ENCODE measurements at places on chromosomes 3 and 15.

GRCh38 chr3:130088061-130088460, 6.4 kb downstream of the ALG1L2 start:
- DNase-seq: no peak

DNA sequence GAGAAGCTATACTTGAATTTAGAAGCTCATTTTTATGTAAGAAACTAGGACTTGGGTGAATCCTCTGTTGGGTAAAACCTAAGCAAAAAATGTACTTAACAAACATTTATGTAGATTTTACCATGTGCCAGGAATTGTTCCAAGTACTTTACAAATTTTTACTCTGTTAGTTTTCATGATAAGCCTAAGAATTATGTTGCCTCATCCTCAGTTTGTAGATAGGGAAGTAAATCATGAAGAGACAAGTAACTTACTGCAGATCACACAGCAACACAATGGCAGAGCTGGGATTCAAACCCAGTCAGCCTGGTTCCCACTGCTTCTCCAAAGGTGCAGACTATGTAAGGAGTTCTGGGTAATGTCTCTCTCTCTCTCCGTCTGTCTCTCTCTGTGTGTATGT, 169.9 kb downstream of the DIPK2A start:
- no peak for DNase-seq

GRCh38 chr15:62390791-62391640, 225.9 kb upstream of the C2CD4B start:
- peak; percentile 66 for DNase-seq

- no peak for DNase-seq
Observed at GRCh38 chr15:80846031-80846815, 67.1 kb downstream of the CEMIP start.

- DNase-seq: peak; percentile 24
Observed at GRCh38 chr15:52653431-52653964, 25.7 kb downstream of the ATOSA start.

DNA sequence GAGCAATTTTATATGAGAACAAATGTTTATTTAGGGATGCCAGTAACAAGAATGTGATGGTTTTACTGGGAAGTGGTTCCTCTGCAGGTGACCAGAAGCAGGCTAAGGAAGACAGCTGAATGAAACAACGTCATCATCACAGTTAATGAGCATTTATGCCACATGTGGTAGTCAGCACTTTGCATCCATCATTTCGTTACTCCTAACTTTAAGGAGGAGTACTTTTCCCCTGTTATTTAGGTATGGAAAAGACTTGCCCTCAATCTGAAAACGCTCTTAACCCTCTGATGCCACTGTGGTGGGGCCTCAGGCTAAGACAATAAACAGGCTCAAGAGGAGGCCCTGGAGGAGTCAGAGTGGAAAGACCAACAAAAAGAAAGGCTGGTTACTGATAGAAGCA, 31.2 kb downstream of the INTS14 start:
- no peak for DNase-seq

DNA sequence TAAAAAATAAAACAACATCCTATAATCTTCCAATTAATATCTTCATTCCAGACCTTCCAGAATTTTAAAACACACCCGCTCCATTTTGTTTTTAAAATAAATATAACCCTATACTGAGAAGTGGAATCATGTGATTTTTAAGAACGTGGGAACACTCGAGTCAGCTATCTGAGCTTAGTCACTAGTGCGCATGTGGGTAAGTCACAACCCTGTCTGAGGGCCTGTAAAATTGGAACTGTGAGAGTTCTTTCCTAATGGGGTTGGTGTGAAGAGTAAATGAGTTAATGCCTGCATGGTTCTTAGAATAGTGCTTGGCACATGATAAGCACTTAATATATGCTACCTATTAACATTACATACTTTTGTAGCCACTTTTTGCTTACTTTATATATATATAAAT, 19.9 kb upstream of the POLR2M start:
- no peak for DNase-seq

DNA sequence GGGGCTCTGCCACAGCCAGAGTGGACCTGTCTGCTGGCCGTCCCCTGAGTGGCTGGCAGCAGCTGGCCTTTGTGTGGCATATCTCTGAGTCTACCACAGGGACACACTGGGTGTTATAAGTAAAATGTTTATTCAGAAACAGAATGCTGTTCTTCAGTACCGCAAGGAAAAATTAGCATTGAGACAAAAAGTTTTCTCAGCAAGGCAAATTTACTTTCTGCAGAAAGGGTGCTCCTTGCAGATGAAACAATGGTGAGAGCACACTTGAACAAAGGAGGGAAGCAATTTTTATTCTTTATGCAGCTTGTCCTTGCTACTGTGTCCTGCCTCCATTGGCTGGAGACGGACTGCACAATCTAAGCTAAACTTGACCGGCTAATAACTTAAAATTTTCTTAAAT, 4.0 kb downstream of the TMEM89 start:
- DNase-seq: no peak

DNA sequence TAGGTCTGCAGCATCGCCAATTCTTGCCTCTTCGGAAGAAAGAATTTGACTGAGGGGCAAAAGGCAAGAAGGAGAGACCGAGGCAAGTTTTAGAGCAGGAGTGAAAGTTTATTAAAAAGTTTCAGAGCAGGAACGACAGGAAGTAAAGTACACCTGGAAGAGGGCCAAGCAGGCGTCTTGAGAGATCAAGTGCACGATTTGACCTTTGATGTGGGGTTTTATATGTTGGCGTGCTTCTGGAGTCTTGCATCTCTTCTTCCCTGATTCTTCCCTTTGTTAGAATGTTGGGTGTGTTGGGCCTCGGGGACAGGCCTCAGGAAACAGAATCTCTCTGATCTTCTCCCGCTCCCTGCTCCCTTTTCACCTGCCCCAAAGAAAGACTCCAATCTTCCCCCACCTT, 40.6 kb upstream of the FLNB start:
- no peak for DNase-seq

- DNase-seq: peak; percentile 38
Observed at GRCh38 chr3:98972155-98972554, 70.7 kb upstream of the DCBLD2 start.

DNA sequence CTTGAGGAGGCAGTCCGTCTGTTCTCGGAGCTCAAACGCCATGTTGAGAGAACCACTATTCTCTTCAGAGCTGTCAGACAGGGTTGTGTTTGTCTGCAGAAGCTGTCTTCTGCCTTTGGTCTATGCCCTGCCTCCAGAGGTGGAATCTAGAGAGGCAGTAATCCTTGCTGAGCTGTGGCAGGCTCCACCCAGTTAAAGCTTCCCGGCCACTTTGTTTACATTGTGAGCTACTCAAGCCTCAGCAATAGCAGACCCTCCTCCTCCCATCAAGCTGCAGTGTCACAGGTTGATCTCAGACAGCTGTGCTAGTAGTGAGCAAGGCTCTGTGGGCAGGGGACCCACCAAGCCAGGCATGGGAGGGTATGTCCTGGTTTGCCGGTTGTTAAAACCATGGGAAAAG, 8.9 kb downstream of the OR5AC2 start:
- DNase-seq: no peak

DNA sequence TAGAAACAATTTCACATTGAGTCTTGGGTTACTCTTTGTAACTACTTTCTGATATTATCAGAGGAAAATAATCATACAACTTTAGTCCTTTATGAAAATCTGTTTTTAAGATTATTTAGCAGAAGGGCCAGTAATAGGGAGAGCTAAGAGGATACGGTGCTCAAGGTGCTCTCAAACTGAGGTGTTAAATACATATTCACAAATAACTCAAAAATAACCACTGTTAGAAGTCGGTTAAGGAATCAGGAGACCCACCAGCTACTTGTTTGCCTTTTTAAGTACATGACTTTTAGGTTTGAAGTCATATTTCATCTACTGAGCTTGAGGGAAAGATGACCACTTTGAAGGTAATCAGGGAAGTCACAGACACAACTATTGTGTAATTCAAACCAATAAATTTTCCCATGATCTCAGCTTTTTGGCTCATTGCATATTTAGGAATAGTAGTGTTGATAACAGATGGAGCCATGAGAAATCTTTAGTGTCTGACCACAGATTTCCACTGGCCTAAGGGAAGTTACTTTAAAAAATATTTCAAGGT, 1.4 kb upstream of the RSRC1 start:
- DNase-seq: no peak

- no peak for DNase-seq
Observed at GRCh38 chr15:29682781-29683180, 139.5 kb downstream of the TJP1 start.

- no peak for DNase-seq
Observed at GRCh38 chr3:113791381-113791780, 44.5 kb downstream of the ATP6V1A start.
